ENCODE measurements at places on chromosomes 7 and 10.

DNA sequence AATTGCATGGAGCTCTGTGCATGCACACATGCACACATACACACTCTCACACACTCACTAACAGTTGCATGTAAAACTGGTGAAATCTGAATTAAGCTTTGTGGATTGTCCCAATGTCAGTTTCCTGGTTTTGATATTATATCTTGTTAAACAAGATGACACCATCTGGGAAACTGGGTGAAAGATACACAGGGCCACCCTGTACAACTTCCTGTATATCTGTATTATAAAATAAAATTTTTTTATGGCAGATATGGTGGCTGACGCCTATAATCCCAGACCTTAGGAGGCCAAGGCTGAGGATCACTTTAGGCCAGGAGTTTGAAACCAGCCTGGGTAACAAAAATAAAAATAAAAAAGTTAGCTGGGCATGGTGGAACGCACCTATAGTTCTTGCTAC is 87.4 kb downstream of the PTPN20 start:
- no peak for DNase-seq

GRCh38 chr7:132030086-132030568 is 473.7 kb upstream of the PODXL start:
- no peak for DNase-seq

GRCh38 chr10:33047655-33048054 is 89.6 kb upstream of the ITGB1 start:
- DNase-seq: no peak

DNA sequence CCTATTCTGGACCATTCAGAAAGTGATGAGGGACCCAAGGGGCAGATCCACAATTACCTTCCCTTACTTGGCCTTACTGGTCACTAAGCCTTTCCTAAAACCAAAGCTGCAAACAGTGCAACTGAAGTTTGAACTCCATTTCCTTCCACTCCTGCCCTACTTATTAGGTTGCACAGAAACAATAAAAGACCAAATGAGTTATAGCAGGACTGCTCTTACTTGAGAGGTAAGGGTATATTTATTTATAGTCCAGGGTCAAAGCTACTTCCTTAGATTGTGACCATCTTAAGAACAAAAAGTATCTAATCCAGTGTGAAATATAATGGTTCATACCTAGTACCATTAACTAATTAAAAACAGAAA is 27.0 kb downstream of the CDK6 start:
- no peak for DNase-seq

- DNase-seq: no peak
Measured at GRCh38 chr10:31536302-31536701, 217.3 kb downstream of the ZEB1 start.

DNA sequence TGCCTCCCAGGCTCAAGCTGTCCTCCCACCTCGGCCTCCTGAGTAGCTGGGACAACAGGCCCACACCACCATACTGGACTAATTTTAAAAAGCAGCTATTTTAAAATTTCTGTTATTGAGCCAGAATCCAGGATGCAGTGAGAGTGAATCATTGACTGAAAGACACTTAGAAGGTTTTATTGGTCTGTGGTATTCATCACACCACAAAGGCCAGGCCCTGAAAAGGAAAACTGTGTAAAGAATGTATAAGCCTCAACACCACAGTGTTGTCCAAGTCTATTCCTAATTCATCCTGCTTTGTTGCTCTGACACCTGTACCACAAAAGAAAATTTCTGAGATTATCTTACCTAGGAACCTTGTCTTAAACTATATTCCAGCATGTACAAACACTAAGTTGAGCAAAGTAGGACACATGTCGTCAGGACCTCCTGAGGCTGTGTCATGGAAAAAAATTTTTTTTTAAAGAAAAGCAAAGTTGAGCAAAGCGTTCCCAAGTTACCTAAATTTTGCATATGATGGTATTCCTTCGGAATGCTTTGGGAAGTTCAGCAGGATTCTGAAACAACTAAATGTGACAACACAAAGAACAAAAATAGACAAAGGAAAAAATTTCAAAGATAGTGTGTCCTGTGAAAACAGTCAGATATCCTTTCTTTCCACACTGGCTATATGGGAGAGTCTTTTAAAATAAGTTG is 129.6 kb upstream of the MKLN1 start:
- no peak for DNase-seq

DNA sequence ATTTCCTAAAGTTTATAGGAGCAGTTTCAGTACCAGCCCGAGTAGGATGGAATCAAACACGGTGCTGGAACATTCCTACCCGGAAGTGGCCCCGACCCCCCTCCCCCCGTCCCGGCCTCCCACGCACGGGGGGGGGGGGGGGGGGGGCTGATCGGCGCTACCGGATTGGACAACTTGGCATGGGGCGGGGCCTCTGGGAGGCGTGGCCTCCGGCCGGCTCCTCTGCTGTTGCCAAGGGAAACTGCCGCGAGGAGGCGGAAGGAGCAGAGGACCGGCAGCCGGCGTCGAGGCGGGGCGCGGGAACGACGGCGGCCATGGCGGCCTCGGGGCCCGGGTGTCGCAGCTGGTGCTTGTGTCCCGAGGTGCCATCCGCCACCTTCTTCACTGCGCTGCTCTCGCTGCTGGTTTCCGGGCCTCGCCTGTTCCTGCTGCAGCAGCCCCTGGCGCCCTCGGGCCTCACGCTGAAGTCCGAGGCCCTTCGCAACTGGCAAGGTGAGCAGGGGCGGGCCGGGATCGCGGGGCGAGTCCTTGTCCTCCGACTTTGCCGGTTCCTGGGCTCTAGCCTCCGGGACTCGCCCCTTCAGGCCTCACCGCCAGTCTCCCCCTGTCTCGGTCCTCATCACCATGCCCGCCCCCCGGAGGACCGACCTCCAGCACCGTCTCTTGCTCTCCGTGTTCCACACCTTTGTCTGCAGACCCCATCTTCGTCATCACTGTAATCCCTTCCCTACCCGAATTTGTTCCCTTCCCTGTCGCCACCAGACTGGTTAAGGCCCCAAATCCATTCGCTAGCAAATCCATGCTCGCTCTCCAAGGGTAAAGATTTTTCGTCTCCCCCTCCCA is at the start of gene RHBDD2:
Gene RHBDD2 (plus strand): TSS at position 266 of the 843 bp plus-strand sequence. CDS start 49 bp downstream, at position 315.
- DNase-seq: peak; percentile 96
